ENCODE measurements at places on chromosomes 3 and 15.

GRCh38 chr3:94162700-94163099, 99.8 kb downstream of the NSUN3 start:
- no peak for DNase-seq

DNA sequence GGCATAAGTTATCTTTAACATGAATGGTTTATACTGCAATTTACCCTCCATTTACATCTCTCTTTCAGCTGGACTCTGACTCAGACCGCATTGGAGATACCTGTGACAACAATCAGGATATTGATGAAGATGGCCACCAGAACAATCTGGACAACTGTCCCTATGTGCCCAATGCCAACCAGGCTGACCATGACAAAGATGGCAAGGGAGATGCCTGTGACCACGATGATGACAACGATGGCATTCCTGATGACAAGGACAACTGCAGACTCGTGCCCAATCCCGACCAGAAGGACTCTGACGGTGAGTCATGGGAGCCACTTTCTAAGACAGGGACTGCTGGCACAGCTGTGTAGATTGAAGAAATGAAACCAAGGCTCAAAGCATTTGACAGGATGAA, 11.6 kb downstream of the THBS1 start:
- DNase-seq, result peak; percentile 70

DNA sequence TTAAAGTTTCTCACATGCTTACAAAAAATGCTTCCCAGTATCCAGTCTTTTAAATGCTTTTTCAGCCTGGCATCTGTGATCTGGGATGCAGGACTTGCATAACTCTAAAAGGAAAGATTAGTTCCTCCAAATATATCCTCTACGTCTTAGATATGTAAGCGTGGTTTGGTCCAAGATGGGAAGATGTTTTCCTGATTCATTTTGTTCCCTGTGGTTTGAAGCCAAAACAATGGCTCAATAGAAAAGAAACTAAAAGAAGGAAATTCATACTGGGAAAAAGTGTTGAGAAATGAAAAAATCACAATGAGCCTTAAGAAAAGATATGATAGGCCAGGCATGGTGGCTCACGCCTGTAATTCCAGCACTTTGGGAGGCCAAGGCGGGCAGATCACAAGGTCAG, 1002.8 kb downstream of the NAALADL2 start:
- DNase-seq, result no peak

DNA sequence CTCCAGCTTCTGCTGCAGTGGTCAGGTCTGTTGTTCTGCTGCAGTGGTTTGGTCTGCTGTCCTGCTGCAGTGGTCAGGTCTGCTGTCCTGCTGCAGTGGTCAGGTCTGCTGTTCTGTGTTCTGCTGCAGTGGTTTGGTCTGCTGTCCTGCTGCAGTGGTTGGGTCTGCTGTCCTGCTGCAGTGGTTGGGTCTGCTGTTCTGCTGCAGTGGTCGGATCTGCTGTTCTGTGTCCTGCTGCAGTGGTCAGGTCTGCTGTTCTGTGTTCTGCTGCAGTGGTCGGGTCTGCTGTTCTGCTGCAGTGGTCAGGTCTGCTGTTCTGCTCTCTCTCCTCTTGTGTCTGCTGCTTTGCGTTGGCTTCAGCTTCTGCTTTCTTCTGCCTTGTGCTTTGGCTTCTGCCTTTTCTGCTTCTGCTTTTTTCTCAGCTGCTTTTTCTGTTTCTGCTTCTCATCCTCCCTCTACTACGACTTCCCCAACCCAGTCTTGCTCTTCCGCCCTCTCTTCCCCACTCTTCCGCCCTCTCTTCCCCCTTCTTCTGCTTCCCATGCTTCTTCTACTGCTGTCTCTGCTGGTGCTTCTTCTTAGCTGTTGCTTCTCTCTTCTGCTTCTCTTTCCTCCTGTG, 50.7 kb downstream of the FAM43A start:
- no peak for DNase-seq

GRCh38 chr3:50259432-50260026, 9.4 kb upstream of the SEMA3B start:
- DNase-seq, result no peak

DNA sequence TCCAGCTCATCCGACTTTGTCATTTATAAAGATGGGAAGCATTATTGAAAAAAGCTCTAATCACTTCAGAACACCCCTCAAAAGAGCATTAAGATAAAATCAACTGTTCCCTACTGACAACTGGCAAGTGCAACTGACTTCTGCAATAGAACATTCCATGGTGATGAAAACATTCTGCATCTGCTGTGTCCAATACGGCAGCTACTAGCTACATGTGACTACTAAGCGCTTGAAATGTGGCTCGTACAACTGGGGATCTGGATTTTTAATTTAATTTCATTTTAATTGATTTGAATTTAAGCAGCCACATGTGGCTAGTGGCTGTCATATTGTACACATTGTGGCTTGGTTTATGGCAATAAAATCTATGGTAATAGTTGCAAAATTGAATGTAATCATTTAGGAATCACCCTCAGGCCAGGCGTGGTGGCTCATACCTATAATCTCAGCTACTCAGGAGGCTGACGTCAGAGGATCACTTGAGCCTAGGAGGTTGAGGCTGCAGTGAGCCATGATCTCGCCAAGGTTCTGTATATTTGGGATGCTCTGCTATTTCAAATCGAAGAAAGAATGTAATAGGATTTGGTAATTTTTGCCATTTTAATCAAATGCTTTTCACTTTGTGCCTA, 390.3 kb downstream of the GABRB3 start:
- DNase-seq, result no peak

DNA sequence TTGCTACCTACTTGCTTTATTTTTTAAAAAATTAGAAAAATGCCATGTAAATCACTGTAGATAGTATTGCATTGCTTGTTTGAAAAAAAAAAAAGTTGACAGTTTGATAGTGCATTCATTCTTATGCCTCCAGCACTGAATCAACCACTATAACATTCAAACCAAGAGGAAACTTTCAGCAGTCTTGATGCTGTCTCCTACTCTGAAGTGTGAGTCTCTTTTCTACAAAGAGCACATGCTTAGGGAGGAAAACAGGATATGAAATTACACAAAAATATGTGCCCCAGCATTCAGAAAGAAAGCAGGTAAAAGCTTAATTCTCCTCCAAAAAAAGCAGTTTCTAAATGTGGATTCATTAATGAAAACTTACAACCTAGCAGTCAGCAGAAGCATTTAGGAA, 78.3 kb downstream of the ZBTB20 start:
- DNase-seq, result no peak

GRCh38 chr15:57440799-57441198, 64.5 kb downstream of the CGNL1 start:
- DNase-seq, result no peak

DNA sequence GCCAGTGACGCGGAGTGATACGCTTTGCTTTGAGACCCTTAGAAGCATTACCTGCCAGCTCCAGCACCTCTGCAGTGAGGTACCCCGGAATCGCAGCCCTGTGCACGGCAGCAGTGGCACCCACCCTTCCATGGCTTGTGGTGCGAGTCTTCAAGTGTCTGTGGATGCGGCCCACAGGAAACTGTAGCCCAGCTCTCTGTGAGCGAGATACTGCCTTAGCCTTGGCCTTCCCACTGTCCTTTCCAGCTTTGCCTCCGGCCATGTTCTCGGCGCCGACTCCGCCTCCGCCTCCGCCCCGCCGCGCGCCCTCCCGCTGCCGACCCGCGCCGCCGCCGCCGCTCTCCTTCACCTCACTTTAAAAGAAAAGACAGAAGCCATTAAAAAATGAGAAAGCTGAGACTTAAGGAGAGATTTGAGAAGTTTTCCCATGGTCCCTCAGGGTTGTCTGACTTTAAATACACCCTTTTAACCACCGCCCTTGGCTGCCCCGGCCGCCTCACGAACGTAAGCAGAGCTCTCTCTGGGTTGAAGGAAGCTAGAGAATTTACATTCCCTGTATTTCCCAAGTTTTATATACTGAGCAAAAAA, 78.5 kb upstream of the FAM174B start:
- no peak for DNase-seq

GRCh38 chr15:45498701-45499100, 23.9 kb downstream of the SLC30A4 start:
- no peak for DNase-seq

DNA sequence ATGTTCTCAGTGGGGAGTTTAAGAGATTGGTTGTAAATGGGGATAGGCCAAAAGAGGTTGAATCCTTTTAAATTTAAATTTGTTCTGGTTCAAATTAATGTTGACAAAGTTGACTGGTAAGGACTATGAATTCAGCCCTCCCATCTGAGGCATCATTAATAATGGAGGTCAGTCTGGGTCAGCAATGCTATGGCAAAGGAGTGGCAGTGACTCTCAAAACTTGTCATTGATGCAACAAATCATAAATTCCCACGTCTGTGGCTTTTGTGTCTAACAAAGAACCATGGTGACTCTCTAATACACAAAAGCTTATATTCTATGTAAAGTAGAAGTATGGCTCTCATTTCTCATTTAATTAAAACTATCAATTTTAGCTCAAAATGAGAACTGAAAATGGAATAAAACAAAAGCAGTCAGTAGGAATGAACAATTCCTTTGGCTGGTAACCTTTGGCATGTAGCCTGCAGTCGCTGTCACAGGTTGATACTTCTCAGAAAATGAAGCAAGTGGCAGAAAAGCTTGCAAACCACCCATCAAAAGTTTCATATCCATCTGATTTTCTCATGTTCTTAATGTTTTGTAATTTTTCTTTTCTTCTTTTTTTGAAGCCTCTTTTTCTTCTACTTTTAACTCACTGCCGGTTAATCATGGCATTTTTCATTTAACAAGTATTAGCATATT, 12.2 kb upstream of the ZBED2 start:
- DNase-seq, result no peak

GRCh38 chr15:39468331-39468730, 112.5 kb upstream of the THBS1 start:
- DNase-seq, result no peak

- DNase-seq, result no peak
These were observed 45.0 kb downstream of the SOX2 start for GRCh38 chr3:181756645-181757297.

- no peak for DNase-seq
These were observed 80.4 kb downstream of the CEP152 start for GRCh38 chr15:48730506-48730905.

- DNase-seq, result no peak
These were observed 36.2 kb upstream of the TOPBP1 start for GRCh38 chr3:133697960-133698359.

- no peak for DNase-seq
These were observed 14.0 kb downstream of the ZNF619 start for GRCh38 chr3:40490916-40491315.

DNA sequence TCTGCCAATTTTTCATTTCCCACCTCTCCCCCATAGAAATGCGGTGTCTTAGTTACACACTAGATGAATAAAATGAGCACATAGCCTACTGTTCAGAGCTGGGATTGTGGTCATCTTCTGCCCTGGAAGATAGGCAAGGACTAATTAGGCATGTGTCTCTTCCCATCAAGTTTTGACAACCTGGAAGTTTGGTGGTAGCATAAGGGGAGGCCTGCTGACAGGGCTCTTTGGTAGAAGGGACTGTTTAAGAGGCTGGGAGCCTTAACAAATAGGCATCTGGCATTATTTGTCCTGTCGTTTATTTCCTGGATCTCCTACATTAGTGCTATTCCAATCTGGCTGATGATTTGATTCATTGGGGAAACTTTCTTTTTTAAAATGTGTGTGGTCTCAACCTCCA, 512.3 kb downstream of the ZNF385D start:
- DNase-seq, result no peak

- DNase-seq, result no peak
These were observed 103.9 kb downstream of the SUCLG2 start for GRCh38 chr3:67550541-67550940.

DNA sequence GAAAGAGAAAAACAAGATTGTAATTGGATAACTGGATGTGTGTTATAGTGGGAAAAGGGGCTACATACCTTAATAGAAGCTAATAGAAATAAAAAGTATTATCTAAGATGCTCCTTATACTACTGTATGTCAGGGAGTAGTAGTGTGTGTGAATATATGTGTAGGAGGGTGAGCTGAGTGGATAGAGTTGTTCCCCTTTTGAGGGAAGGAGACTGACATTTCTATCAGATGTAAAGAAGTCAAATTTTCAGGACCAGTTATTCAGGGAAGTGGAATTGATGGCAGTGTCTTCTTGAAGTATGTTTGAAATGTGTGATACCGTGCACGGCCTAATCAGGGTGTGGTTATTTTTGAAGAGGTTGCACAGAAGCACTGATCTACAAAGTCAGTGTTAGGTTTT, 49.1 kb downstream of the PCOLCE2 start:
- DNase-seq, result no peak
